ENCODE measurements at places on chromosomes 3 and 15.

DNA sequence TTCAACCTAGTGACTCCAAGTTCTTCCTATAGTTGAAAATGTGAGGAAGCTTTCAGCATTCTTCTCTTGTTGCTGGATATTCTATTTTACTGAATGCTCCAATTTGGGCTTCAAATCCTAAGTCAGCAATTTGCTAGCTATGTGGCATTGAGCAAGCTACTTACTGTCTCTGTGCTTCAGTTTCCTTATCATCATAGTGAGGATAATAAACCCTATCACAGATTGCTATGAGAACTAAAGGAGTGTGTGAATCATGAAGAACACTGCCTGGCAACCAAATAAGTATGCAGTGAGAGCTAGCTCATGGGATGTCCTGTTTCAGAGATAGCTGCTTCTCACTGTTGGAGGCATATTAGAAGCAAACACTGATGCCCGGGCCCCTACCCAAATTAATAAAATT is 163.8 kb upstream of the CDIN1 start:
- DNase-seq: peak; percentile 82

DNA sequence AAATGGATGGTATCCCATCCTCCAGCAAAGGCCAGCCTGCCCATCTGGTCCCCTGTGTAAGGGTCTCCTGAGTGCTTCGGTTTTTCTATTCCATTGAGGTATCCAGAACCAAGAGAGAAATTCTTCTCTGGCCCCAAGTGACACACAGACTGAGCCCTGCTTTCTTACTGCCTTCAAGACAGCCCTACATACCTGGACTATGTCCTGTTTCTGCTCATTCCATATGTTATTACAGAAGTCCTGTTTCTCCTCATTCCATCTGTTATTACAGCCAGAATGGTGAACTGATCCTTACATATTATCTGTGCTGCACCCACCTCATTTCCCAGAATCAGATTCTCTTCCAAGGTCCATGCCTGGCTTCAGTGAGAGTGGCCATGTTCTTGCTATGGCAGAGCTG is 115.2 kb downstream of the DCLK3 start:
- DNase-seq: no peak

DNA sequence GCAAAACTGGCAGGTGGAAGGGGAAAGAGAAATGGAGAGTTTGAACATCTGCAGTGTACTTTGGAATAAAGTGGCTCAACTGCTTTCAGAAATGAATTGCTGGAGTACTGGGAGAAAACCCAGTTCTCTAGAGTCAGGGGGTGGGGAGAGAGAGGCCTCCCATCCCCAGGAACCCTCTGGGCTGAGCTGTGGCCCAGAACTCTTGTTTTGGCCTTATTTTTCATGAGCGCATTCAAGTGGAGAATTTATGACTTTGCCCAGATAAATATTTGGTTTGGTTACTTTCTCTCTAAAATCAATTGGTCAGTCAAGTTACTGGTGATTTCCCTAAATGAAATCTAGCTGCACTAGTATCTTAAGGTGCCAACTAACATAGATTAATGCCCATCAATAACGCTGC is 28.7 kb upstream of the HACD2 start:
- no peak for DNase-seq

GRCh38 chr3:184540777-184541681 is 20.6 kb upstream of the EPHB3 start:
- no peak for DNase-seq

GRCh38 chr3:29319262-29319661 is 38.4 kb downstream of the RBMS3 start:
- DNase-seq: no peak

DNA sequence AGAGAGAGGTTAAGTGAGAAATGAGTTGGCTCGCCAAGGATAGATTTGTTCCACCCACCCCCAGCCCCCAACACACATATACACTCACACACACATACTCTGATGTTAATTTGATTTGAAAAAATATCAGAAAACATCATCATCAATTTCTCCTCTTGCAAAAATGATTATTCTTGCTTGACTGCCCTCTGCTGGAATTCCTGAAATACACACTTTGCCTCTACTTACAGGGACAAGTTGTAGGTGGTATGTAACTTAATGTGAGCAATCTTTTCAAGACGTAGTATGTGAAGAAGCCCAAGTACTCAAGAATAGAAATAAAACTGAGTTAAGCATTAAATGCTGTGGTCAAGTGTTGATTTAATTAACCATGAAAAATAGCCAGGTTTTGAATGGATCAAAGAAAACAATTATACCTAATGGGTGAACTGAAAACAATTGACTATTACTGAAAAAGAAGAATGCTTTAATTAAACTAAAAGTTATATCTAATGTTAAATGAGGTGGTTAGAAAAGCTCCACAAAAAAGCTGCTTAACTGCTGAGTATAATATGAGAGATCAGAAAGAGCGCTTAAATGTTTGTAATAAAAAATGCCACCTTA is 46.6 kb upstream of the MDFIC2 start:
- peak; percentile 25 for DNase-seq

DNA sequence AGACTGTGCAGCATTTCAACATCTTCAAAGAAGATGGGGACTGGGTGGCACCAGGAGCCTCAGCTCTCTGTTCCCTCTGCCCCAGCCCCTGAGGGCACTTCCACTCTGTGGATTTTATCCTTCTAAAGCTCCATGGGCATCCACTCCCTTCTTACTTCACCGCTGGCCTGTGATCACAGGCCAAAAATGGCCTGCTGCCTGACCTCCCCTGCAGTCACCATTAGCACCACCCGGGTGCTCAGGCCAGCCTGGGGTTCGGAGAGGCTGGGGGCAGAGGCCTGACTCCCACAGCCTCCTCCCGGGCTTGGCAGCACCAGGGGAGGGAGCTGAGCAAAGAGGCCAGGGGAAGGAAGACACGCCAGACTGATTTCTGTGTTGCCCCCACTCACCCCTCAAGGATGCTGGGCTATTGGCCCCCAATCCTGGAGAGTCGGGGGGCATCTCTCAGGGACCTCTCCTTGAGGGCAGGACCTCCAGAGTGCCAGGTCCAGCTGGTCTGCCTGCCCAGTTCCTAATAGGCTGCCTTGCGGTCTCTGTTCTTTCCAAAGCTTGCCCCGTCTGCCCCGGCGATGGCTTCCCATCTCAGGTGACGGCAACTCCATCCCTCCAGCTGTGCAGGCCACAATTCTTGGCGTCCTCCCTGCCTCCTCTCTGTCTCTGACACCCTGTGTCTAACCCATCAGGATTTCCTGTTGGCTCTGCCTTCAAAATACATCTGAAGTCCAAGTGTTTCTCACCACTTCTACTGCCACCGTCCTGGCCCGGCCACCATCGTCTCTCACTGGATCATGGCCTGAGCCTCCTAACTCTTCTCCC is 67.1 kb downstream of the EXOG start:
- DNase-seq: no peak

DNA sequence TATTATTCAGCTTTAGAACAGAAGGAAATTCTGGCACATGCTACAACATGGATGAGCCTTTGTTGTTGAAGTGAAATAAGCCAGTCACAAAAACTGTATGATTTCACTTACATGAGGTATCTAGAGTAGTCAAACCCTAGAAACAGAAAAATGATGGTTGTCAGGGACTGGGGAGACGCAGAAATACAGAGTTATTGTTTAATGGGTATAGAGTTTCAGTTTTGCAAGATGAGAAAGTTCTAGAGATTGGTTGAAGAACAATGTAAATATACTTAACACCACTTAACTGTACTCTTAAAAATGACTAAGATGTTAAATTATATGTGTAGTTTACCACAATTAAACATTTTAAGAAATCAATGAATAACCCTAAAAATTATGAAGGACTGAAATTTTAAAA is 15.8 kb downstream of the SPTSSB start:
- DNase-seq: no peak

DNA sequence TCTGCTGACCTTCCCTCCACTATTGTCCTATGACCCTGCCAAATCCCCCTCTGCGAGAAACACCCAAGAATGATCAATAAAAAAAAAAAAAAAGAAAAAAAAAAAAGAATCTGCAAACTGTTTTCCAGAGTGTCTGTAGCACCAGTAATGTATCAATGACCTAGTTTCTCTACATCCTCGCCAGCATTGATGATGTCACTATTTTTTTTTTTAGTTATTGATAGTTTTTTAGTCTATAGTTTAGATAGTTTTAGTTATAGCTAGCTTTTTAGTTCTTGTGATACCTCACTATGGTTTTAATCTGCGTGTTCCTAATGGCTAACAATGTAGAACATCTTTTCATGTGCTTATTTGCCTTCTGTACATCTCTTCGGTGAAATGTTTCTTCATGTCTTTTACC is 36.1 kb upstream of the XIRP1 start:
- no peak for DNase-seq

GRCh38 chr3:55565521-55565920 is 78.4 kb upstream of the WNT5A start:
- peak; percentile 33 for DNase-seq

GRCh38 chr3:77475507-77475906 is 435.6 kb downstream of the ROBO2 start:
- no peak for DNase-seq

DNA sequence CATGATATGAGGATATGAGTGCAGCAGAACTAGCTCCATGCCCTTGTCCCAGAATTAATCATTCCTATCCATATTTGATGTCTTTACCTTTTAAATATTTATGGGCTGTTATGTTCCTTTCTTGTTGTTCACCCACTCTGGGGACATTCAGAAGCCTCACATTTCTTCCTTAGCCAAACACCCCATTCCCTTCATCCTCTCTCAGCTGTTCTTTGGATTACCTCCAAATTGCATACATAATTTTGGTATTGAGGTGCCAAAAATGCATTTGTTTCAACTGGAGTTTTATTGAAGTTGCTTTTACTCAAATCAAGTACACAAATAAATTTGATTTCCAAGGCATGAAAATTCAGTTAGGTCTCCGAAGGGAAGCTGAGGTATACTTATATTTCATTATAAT is 51.4 kb downstream of the CHL1 start:
- DNase-seq: no peak

DNA sequence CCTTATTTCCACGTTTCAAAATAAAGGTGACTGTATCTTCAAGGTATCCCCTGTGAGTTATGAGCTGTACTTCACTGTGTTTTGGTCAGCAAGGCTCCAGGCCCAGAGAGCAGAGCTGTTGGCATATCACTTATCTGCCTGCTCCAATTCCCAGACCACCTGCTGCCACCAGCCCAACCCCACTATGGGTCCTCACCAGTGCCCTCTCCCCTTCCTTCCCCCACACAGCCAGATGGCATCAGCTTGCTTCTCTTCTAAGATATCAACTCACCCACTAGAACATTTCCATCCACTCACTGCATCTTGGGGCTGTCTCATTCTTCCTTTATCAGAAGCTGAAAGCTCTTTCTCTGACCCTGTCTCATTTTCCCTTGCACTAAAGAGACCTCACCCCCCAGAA is 136.9 kb upstream of the EIF1B start:
- DNase-seq: no peak

DNA sequence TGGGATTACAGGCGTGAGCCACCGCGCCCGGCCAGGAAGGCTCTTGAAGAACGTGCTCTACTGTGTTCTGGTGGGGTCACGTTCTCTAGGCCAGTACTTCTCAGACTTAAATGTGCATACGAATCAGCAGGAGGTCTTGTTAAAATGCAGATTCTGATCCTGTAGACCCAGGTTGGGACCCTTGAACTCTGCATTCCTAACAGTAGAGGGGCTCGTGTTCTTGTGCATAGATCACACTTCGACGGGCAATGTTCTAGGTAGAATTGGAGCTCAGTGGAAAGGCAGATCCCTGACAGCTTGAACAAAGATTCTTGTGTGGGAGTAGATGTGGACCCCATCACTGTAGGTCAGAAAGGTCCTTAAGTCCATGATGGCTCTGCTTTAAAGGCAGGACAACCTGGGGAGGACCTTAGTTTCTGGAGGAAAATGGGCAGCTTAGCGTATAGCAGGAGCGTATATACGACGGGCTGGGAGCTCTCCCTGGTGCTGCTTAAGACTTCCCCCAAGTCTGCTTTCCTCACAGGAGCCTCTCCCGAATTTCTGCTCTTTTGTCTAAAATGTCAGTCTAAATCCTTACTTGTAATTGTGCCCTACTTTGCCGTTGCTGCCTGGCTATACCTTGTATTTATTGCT is 16.9 kb upstream of the FAM81A start:
- DNase-seq: peak; percentile 19

DNA sequence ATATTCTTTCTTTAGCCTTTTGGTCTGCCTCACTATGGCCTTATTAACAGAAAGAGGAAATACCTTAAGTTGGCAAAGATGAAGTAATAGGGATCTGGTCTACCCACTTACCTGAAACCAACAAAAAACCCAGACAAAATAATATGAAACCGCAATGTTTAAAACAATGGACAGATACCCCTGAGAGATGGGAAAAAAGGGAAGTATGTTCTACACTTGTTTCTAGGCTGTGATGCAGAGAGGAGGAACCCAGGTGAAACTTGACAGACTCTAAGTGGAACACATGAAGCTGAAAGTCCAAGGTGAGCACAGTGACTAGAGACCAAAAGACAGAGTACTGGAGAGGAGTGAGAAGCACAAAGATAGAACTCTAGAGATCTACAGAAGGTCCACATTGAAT is 78.4 kb downstream of the NR2E3 start:
- no peak for DNase-seq

DNA sequence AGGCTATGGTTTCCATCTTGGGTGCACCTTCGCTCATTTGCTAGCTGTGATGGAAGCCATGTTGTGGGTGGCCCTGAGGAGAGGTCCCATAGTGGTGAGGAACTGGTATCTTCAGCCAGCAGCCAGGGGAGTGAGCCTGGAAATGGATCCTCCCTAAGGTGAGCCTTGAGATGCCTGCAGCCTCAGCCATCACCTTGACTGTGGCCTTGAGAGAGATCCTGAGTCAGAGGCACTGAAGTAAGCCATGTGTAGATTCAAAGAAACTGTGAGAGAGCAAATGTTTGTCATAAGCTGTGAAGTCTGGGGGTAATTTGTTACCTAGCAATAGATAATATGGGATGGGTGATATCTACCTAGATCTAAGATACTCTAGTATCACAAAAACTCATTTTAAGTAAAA is 105.3 kb downstream of the SNRK start:
- no peak for DNase-seq

DNA sequence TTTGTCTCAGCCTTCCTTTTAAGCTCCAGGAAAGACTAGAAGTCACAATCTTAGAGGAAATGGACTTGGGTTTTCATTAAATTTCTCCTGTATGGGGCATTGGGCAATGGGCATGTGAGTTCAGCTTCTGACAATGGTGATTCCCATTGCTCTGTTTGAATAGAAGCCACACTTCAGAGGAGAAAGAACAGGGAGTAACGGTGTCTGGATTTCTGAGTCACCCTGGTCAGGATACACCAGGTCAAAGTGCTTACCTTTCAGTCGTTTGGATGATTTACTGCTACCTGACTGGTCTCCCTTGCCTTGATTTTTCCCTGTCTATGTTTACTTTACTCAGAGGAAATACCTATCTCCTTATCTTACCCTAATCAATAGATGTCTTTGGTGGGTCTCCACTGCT is 111.7 kb upstream of the VEPH1 start:
- DNase-seq: no peak

GRCh38 chr3:134754768-134755559 is 40.1 kb upstream of the EPHB1 start:
- peak; percentile 45 for DNase-seq

- no peak for DNase-seq
These were observed 20.7 kb downstream of the CYFIP1 start for GRCh38 chr15:22959321-22960101.

GRCh38 chr15:96261575-96262034 is 68.9 kb upstream of the NR2F2 start:
- DNase-seq: no peak

GRCh38 chr15:55917881-55918296 is 75.5 kb downstream of the NEDD4 start:
- peak; percentile 84 for DNase-seq

- DNase-seq: no peak
These were observed 43.6 kb upstream of the RPL32 start for GRCh38 chr3:12884790-12885582.
